ENCODE measurements at places on chromosomes 7 and 10. TPM values are rescaled to one million over a fixed set of nuclear protein-coding genes. Genes with fewer than 3 reads are reported as not detected.

DNA sequence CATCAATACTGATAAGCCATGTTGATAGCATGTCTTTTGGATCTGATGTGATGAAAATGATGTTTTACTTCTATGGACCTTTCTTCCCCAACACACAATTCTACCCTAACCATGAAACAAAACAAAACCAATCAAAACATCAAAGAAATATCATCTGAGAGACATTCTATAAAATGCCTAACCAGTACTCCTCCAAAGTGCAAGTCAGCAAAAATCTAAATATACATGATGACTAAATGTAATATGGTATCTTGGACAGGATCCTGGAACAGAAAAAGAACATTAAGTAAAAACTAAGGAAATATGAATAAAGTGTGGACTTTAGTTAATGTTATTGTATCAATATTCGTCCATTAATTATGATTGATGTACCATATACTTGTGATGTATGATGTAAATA lies 625.1 kb downstream of the MAGI2 start:
- DNase-seq = no peak
- H3K4me1 ChIP-seq = no peaks in the 10 kb centered on the region
- no peaks in the 10 kb centered on the region for H3K27me3 ChIP-seq
- H3K27ac ChIP-seq = no peak overlapping the region
- H3K4me3 ChIP-seq = no peak overlapping the region

DNA sequence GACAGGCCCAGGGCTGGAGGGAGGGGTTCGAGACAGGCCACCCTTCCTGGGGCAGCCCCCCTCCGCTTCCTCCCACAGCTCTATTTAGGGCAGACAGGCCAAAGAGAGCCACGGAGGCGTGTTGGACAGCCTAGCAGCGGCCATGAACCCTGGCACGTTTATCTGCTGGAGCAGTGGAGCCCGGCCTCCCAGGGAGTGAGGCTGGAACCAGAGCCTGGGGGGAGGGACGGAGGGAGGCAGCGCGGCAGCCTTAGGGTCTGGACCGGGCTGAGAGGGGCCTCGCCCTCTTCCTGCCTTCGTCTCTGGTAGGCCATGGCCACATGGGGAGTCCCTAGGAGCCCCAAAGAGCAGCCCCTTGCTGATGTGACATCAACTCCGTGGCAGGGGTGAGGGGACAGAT lies 17.1 kb downstream of the UNCX start:
- no peaks in the 10 kb centered on the region for H3K4me1 ChIP-seq
- no peak overlapping the region for H3K27ac ChIP-seq
- H3K27me3 ChIP-seq = peaks cover 53% of the 10 kb centered on the region

DNA sequence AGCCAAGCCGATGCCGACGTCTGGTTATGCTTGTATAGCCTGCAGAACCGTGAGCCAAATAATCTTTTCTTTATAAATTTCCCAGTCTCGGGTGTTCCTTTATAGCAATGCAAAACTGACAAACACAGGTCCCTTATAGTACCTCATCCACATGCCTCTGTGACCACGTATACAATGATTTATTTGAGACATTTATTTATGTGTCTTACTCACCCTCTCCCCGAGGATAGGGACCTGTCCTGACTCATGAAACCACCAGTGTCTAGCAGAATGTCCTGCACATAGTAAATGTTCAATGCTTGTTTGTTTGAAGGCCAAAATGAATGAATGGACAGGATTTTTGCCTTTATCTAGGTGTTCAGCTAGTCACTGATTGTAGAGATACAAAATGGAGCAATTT lies 147.9 kb upstream of the FZD8 start:
- no peak for DNase-seq
- H3K4me1 ChIP-seq = no peaks in the 10 kb centered on the region
- no peaks in the 10 kb centered on the region for H3K36me3 ChIP-seq
- H3K4me3 ChIP-seq = no peak overlapping the region

GRCh38 chr7:130721486-130722277 lies 12.3 kb downstream of the KLF14 start:
- H3K36me3 ChIP-seq = no peaks in the 10 kb centered on the region
- no peak overlapping the region for H3K4me3 ChIP-seq
- H3K4me1 ChIP-seq = no peaks in the 10 kb centered on the region
- H3K27ac ChIP-seq = no peak overlapping the region
- peak; percentile 25 for DNase-seq
- peaks cover 18% of the 10 kb centered on the region for H3K27me3 ChIP-seq

Gene PITX3
- not detected for total RNA-seq

DNA sequence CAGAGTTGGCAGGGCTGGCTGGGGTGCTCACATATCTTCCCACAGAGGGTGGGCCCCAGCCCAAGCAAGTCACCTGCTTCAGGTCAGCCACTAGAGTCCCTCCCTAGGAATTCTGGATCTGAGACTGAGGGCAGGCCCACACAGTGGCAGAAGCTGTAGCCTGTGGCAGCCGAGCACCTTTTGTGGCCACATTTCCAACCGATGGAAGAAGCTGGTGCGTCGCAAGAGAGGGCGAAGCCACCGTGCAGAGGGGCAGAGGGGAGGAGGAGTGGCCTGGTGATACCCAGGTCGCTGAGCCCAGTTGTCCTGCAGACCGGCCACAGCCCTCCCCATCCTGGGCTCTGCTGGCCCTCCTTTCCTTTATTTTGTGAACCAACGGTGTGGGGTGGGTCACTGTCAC lies 5.3 kb downstream of the POLM start:
- H3K27ac ChIP-seq = no peak overlapping the region
- H3K4me1 ChIP-seq = peaks cover 70% of the 10 kb centered on the region
